Glomerular endothelial cell (primary cell): ENCODE measurements at places on chromosomes 3 and 15.

DNA sequence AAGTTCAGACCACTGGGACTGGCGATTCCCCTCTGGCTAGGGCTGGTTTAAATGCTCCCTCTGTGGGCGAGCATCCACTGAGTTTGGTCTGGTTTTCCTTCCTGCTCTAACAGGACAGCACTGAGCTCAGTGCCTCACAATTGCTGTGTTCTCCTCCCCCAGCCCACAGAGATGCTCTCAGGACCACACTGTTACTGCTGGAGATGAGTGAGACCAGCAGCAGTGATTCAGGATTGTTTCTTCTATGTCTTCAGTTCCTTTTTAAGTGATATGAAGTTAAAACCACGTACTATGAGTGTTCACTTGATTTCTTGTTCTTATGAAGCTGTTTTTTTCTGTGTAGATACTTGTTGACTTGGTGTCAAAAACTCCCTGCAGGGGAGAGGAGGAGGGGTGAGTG, 180.4 kb upstream of the COL8A1 start:
- DNase-seq = no peak

- DNase-seq = no peak
Observed at GRCh38 chr3:118987477-118987876, 47.2 kb downstream of the IGSF11 start.

DNA sequence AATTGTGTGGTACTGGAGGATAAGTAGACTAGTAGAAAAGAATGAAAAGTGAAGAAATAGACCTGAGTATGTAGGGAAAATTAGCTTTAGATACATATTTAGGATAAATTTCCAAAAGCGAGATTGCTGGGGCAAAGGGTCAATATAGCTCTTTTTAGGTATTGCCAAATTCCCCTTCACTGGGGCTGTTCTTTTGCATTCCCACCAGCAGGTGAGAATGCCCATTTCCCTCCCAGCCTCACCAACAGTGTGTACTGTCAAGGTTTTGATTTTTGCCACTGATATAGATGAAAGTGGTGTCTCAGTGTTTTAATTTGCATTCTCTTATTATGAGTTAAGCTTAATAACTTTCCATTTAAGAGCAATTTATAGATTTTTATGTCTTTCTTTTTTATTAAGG, 35.7 kb upstream of the BHLHE40 start:
- DNase-seq = no peak

DNA sequence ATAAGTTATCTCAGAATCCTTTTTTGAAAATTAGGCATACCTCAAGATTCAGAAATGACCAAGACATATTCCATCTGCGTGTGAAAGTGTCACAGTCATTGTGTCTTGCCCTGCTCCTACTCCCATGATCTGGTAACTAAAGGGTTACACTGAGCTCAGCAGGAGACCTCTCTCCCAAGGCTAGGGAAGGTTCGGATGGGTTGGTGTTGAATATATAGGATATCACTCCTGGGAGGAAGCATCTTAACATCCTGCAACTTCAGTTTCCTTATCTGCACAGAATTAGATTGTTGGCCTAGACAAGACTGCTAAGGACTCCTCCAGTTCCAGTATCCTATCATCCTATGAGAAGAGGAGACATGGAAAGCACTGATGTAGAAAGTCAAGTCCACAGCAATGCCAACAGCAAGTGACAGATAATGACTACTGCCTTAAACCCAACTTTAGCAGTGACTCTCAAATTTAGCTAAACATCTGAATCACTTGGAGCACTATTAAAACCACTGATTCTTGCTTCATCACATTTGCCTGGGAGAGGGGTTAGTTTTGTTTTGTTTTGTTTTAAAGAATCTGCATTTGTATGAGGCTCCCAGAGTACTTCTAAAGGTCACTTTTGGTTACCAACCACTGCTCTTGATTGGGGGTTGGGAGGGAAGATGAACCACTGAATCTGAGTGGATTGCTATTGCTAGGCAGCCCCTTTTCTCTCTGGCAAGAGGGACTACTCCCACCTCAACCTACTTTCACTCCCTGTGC, 9.7 kb downstream of the ADAMTS9 start:
- no peak for DNase-seq

DNA sequence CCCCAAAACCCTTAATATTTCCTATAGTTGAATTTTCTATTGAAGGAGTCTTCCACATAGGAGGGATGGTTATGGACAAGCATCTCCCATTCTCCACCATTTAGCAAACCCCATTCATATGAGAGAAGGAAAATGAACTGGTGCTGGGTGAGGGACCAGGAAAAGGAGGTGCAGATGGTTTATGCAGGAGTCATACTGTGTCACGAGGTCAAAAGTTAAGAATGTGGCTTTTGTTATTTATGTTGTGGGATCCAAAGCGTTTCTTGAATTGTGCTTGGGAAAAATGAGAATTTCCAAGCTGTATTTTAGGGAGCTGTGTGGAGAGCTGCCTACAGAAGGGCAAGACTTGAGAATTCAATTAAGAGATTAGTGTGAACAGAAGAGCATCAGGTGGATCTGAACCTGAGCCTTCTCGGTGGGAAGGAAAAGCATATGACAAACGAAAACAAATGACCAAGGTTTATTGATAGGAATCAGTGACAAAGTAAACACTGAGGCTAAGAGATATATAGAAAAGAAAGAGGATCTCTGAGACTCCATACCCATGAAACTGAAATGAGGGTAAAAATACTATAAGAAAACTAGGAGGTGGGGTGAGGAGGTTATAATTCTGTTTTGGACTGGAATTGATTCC, 473.3 kb upstream of the NR2F2 start:
- no peak for DNase-seq

- DNase-seq = no peak
Observed at GRCh38 chr15:89199746-89200145, 21.6 kb downstream of the RLBP1 start.

DNA sequence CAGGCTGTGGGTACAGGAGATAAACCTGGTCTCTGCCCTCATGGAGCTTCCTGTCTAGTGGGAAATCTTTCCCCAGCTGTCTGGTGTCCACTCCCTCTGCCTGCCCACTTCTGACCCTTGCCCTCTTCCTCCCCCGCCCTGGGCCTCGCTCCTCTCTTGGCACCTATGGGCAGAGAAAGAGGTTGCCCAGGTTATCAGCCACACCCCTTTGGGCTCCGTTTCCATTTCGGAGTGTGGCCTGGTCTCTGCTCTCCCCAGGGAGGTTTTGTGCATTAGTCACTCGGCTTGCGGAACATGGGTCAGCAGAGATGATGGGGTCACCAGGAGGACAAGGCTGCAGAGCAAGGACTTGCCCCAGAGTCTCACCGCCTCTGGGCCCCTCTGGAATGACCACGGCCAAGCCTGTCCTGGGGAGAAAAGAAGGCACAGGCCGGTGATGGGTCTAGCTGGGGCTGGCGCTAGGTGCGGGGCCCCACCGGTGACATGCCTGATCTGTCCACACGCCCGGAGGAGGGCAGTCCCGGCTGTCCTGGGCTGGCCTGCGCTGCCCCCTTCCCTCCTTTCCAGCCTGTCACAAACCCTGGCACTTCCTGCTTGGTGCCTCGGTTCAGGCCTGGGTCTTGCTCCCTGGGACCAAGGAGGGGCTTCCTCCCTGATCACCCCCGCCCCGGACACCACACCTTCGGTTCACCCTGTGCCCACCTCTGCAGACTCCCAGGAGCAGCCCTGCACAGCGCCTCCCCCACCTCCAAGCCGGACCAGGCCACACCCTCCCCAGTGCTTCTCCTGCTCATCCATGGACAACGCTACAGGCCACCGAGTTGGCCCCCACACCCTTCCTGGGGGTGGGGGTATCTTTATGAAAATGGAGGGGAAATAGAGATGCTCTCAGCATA, 35.6 kb upstream of the MUC4 start:
- no peak for DNase-seq

DNA sequence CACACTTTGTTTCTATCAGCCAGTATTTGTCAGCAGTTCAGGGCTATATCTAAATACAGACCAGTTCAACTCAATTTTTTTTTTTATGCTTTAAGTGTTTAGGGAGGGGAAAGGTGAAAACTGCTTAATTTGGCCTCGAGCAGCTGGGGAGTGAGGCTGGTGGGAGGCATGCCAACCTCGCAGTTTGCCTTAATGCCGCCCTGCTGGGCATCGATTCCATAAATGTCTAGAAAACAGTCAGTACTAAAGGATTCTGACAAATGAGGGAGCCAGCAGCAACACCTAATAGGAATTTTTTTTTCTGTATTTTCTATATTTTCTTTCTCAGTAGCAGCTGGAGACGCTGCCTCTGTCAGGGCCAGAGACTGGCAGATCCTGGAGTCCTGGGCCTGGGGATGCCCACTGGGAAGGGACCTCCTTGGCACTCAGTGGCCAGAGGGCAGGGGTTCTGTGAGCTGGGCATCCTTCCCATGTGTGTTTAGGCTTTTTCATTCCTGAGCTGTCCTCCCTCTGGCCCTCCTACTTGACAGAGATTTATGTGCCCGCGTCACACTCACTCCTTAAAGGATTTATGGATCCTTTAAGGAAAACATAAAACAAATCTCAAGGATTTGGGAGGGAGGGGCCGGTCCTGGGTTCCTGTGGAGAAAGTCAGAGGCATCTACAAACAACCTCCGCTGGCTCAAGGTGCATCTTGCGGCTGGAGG, 117.8 kb downstream of the WNT5A start:
- DNase-seq = no peak
